ENCODE measurements at places on chromosomes 2 and 18.

- DNase-seq: no peak
Measured at GRCh38 chr2:26860211-26860850, 12.4 kb downstream of the DPYSL5 start.

DNA sequence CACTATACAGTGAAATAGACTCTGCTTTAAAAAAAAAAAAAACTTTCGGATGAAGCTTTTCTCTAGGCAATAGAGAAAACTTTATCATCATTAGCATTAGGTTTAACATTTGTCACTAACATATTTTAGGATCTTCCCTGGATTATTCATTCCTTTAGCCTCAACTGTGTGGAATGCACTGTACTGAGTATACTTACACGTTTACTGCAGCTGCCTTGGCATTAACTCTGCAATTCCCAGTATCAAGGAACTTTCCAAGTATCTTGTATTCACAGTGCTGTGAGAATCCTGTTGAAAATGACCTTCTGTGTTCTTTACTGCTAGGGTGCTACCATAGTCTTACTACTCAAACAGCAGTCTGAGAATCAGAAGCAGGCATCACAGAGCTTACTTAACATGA is 328.2 kb upstream of the COL3A1 start:
- no peak for DNase-seq

DNA sequence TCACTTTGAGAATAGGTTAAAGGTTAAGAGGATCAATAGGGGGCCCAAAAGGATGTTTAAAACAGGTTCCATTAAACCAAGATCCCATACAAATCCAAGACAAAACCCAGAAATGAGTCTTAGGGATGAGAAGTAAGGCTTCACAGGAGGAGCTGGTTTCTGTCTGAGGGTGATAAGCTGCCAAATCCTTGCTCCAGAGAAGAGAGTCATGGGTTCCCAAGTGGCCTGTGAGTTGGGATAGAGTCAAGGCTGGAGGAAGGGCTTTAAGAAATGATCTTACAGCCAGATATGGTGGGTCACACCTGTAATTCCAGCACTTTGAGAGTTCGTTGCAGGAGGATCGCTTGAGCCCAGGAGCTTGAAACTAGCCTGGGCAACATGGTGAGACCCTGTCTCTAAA is 40.2 kb upstream of the LCLAT1 start:
- no peak for DNase-seq

DNA sequence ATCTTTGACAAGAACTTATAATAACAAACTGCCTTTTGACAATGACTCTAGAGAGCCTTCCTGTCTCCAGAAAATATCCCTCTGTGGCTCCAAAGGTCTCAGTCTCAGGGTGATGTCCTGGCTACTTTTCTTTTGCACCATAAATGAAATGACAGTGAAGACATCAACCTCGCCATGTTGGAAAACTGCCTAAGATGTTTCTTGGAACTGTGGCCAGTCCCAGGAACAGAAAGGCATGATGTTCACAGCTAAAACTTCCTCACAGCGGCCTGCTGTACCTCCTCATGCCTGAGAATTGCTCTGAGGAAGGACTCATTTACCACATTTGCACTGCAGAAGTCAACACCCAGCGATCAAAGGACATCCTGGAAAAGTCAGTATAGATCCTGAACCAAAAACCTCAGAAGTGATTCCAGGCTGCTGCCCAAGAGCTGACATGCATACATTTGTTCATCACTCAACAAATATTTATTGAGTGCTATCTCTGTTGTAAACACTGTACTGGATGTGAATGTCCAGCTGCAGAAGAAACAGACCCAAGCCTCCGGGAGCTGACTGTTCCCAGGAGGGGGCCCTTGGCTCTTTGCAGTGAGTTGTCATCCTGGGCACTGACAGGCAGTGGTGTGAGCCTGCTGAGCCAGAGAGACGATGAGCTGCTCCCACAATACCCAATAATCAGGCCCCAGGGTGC is 64.3 kb upstream of the ACSL3 start:
- no peak for DNase-seq

DNA sequence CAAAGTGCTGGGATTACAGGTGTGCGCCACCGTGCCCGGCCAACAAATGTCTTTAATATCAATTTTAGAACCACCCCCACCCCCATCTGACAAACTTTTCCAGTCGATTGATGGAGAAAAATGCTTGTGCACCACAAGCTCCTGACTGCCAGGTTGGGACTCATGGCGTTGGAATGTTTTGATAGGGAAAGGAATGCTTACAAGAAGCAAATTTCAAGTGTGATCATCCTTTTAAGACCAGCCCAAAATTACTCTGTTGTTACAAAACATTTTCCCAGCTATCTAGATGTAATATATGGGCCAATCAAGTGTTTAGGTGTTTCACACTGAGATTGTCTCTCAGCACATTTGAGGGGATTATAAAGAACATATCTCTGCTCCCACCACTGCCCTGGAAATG is 45.2 kb downstream of the UBXN4 start:
- no peak for DNase-seq

GRCh38 chr2:237141571-237142051 is 55.9 kb downstream of the COPS8 start:
- no peak for DNase-seq

DNA sequence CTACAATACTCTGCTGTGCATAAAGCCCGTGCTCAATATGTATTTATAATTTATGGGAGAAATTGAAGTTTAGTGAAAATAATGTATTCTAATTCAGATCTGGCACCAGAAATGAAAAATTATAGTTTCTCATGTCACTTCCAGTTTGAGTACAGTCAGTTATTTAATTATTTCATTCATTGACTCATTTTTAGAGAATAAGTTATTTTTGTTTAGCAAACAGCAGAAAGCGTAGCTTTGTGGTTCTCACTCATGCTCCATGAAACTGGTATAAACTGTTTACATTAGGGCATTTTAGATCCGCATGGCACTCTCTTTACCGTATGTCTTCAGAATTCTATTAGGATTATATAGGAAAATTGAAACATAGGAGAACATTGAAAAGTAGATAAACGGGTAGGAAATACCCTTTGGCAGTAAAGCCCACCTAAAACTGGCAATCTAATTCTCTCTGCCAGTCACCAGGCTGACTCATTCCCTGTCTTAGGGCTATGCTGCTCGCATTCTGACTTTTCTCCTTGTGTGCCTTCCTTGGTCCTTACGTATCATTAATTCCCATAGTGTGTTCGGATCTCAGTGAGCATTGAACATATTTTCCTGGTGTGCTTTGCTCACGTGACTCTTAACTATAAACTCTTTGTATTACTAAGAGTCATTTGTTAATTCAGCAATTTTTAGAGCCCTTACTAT is 106.0 kb downstream of the ZNF236 start:
- no peak for DNase-seq

GRCh38 chr2:100673115-100673514 is 110.3 kb downstream of the PDCL3 start:
- no peak for DNase-seq

GRCh38 chr2:71530641-71531332 is 77.4 kb downstream of the DYSF start:
- DNase-seq: no peak

DNA sequence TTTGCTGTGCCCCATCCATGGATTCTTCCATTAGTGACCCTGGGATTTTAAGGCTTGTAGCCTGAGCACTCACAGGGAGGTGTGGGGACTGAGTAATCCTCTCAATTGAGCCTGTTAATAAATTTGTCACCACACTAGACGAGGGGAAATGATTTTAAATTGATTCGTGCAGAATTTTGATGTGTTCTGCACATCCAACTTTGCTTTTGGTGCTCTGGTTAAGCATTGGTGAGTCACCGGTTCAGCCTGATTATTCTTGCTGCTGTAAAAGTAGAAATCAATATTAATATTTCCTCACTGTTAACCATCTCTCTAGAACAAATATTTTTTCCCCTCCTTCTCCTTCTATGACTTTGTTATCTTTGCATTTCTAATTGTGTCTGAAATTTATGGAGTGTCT is 482.0 kb downstream of the TSN start:
- no peak for DNase-seq

DNA sequence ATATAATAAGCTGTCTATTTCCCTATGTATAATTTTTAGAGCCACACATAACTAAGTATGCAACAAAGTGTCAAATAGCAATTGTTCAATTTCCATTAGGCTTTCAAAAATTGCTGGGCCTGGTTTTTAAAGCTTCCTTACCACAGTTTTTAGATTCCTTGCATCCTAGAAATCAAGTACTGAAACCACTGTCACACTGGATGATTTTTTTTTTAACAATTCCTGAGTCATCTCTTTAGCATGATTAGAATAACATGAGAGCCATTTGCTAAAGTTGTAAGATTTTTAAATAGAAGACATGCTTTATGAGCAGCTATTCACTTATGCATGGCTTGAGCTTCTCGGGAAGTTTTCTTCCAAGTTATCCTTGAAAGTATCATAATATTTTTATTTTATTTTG is 319.5 kb upstream of the NXPH2 start:
- no peak for DNase-seq
